Activated T-helper 1 cell treated with anti-CD3 and anti-CD28 coated beads, Interleukin-2, amount 50 U/mL, for 16 hours (primary cell): ENCODE measurements at places on chromosomes 4 and X.

DNA sequence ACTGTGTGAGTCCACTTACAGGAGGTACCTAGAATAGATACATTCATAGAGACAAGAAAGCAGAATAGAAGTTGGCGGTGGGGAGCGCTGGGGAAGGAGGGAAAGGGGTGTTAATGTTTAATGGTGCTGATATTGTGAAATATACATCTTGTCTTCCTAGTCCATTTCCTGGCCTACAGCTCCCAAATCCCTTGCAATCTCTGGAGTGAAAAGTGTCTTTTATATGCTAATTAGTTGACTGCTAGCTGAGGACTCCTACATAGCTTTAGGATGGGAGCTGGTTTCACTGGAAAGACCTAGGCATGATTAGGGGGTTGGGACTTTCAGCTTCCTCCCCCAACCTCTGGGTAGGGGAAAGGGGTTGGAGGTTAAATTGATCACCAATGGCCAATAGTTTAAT, 36.0 kb downstream of the FUNDC1 start:
- no peak for DNase-seq

GRCh38 chrX:23789386-23790154, 6.6 kb downstream of the SAT1 start:
- no peak for DNase-seq

GRCh38 chr4:73388887-73389286, 15.2 kb upstream of the ALB start:
- DNase-seq = no peak

DNA sequence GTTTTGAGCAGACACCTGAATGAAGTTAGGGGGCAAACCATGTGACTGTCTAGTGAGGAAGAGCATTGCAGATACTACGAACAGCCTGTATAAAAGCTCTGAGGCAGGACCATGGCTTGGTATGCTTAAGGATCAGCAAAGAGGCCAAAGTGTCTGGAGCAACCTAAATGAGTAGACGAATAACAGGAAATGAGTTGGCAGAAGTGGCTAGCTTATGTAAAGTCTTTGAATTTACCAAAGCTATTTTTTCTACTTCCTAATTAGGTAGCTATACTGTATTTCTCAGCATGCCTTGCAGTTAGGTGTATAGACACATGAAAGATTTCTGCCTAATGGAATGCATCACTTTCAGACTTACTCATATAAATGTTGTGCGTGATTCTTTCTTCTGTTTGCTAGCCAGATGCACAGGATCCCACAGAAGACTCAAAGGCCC, 9.3 kb upstream of the GPRIN3 start:
- DNase-seq = no peak

DNA sequence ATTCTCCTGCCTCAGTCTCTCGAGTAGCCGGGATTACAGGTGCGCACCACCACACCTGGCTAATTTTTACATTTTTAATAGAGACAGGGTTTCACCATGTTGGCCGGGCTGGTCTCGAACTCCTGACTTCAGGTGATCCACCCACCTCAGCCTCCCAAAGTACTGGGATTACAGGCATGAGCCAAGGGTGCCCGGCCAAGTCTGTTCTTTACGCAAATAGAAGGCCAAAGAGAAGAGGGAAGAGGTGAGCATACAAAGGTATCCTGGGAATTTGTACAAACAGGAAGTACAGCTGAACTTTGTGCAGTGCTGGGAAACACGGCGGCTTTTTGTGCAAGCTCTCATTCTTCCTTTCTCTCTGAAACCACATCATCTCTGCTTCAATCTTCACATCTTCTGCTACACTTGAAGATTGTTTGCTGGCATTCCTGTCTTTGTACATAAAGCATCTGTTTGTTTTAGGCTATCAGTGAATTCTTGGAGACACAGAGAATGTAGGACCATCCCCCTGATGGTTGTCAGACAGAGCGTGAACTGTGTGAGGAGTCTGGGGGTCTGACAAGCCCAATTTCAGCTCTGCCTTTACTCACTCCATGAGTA, 71.9 kb upstream of the PRSS48 start:
- no peak for DNase-seq
